ENCODE measurements at places on chromosomes 5 and 9.

DNA sequence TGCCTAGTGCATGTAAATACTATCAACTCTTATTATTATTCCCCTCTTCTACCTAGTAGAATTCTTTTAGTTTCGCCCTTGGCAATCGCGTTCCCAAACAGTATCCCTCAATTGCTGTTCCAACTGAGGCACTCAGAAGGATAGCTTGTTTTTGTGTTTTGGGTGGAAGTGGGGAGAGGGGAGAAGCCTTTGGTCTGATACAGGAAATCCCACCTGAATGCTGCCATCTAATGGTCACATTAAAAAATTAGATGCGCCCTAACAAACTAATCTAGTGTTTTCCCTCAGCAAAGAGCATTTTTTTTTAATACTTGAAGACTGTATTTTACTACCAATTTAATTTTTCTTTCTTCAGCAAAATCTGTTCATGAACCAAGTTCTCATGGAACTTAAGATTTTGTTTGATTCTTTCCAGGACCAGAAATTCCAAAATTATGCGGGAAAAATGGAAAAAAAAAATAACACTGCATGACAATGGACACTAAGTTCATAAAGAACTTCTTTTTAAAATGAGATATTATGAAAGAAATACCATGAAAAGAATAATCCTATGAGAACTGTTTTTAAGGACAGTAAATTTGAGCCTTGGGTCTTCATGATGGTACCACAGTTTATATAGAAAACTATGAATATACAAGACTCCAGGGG, 22.2 kb upstream of the GLDC start:
- DNase-seq: peak; percentile 40

DNA sequence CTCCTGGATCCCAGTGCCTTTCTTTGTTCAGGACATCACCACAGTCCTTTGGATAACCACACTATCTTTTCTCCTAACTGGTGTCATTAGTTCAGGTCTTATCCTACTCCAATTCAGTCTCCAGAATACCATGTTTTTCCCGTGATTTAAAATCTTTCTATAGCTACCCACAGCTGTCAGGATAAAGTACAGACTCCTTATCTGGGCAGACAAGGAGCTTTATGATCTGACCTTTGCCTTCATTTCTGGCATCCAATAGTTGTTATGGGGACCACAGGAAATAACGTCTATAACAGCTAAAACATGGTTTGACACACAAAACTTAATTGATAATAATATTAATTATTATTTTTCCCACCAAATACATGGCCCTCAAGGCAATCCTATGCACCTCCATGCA, 125.6 kb downstream of the ARL15 start:
- no peak for DNase-seq

DNA sequence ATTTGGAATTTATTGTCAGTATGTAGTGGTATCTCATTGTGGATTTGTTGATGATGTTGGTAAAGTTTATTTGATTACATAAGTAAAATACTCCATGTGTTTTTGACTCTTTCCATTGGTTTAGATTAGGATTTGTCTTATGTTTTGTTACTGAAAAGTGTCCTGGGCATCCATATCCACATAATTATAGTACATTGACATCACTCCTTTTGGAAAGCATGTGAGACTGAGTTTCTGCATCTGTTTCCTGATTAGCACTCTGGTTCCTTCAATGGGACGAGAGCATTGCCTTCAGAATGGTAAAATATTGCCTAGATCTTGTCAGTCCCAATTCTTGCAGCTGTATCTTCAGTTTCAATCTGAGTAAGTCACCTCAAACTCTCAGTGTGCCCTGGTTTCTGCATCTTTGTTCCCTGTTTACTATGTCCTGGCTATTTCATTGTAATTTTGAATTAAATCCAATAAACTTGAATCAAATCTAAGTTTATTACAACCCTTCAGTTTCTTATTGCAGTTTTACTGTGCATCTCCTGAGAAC, 128.1 kb downstream of the FBXO38 start:
- no peak for DNase-seq

GRCh38 chr9:132239518-132239917, 77.7 kb downstream of the NTNG2 start:
- DNase-seq: no peak

DNA sequence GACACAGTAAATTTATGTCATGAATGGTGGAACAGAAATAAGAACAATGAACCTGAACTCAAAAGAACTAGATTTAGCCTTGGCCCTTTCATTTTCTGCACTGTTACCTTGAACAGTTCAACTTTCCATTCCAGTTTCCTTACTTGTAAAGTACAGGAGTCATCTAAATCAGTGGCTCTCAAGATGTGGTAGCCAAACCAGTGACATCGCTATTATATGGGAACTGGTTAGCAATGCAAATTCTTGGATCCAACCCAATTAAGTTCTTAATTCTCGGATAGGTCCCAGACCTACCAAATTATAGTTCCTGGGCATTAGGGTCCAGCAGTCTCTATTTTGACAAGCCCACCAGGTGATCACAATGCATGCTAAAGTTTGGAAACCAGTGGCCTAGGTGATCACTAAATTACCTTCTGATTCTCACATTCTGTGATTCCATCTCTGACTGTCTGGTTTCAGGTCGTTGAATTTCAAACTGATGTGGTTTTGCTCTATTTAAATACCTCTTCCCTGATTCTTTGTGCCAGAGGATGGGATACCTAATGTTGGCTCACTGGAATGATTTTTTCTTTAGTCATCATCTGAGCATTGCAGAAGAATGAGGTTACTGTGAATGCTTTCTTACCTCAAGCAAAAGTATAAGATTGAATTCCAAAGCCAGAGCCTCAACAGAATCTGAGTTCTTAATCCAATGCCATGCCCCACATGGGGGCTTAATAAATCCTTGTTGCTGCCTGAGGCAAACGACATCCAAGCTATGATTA, 253.8 kb downstream of the ENC1 start:
- DNase-seq: no peak

DNA sequence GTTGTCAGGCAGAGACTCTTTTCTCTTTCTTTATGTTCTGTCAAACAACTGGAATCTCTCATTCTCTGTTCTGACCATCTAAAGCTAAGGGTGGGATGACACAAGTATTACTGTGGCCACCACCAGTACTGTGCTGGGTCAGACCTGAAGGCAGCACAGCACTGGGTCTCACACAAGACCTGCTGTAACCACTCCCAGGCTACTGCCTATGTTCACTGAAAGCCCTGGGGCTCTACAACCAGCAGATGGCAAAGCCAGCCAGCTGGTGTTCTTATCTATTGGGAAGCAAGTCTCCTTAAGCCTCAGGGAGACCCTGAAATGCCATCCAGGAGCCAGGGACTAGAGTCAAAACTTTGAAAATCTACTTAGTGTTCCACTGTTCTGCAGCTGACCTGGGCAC, 189.5 kb downstream of the SLCO4C1 start:
- no peak for DNase-seq

- no peak for DNase-seq
Observed at GRCh38 chr9:83266331-83266665, 203.4 kb upstream of the RASEF start.

GRCh38 chr5:158748522-158748921, 351.2 kb downstream of the EBF1 start:
- DNase-seq: no peak

DNA sequence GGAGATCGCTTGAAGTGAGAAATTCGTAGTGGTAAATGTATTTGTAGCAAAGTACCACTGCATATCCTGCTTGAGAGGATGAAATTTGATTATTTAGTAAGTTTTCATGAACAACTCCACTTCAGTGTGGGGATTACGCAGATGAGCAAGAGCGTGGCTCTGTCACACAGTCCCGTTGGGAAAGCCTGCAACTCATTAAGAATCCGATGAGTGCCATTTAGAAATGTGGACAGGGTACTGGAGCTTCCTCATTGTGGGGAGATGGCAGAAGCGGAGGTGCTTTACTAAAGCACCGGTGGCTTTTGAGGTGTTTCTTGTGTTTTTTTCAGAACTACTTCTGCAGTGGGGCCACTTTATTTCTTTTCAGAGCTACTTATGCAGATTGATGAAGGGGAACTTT, 1.4 kb downstream of the TJP2 start:
- no peak for DNase-seq

Measured in T47D (cell line).